ENCODE measurements at places on chromosomes 12 and 14.

DNA sequence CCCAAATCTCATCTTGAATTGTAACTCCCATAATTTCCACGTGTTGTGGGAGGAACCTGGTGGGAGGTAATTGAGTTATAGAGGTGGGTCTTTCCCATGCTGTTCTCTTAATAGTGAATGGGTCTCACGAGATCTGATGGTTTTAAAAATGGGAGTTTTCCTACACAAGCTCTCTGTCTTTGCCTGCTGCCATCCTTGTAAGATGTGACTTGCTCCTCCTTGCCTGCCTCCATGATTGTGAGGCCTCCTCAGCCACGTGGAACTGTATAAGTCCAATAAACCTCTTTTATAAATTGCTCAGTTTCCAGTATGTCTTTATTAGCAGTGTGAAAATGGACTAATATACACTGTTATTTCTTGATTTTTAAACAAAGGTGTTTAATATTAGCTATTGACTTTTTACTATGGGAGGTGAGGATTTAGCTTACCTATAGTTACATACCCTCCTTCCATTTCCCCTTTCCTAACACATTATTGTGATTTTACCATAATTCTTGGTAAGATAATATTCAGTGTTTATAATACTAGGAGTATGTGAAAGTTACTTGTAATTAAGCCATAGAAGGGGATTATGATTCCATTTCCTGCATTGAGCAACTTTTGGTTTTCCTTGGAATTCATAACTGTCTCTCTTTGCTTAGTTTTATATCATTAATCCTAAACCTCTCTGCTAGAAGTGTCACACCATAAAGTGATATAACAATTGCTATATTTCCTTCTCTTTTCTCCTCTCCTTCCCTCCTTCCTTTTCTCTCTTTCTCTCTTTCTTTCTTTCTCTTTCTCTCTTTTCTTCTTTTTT is 151.0 kb upstream of the KRAS start:
- DNase-seq, result peak; percentile 26

DNA sequence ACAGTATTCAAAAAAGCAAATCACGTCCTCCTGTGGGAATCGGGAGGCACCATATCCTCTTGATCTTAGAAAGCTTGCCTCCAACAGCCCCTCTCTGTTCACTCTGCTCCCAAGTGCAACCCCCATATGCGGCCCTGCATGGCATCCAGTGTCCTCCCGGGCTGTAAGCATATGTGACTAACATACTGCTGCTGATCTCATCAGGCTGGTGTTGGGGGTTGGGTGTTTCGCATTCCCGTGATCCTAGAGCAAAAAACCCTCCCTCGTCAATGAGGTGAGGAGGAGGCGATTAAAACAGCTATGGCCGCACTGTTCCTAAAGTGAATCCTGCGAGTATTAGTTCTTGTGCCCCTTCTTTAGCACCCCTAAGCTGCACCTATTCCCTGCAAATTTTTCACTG is 28.1 kb upstream of the PPM1A start:
- DNase-seq, result no peak

DNA sequence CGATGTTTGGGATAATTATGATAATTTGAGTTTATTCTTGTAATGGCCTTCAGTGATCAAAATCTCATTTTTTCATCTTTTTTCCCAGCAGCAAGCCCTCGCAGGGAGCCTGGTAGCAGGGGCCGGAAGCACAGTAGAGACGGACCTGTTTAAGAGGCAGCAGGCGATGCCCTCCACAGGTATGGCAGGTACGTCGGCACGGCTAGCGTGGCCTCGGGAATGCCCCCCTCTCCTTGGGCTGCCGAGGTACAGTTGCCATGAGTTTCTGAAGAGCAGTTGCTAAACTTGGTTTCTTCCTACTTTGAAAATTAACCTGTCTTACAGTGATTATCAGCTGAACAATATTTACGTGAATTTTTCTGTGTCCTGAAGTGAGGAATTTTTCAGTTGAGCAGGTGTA is 29.9 kb downstream of the EP400 start:
- DNase-seq, result no peak

DNA sequence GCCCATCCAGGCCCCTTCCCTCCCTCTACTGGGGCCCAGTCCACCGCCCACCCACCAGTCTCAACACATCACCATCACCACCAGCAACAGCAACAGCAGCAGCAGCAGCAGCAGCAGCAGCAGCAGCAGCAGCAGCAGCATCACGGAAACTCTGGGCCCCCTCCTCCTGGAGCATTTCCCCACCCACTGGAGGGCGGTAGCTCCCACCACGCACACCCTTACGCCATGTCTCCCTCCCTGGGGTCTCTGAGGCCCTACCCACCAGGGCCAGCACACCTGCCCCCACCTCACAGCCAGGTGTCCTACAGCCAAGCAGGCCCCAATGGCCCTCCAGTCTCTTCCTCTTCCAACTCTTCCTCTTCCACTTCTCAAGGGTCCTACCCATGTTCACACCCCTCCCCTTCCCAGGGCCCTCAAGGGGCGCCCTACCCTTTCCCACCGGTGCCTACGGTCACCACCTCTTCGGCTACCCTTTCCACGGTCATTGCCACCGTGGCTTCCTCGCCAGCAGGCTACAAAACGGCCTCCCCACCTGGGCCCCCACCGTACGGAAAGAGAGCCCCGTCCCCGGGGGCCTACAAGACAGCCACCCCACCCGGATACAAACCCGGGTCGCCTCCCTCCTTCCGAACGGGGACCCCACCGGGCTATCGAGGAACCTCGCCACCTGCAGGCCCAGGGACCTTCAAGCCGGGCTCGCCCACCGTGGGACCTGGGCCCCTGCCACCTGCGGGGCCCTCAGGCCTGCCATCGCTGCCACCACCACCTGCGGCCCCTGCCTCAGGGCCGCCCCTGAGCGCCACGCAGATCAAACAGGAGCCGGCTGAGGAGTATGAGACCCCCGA is 6.8 kb upstream of the RNU7-1 start:
- no peak for DNase-seq

- DNase-seq, result peak; percentile 91
Measured at GRCh38 chr14:100022772-100023451, 42.3 kb upstream of the EVL start.

- DNase-seq, result no peak
Measured at GRCh38 chr12:67761566-67761965, 113.0 kb downstream of the DYRK2 start.

- no peak for DNase-seq
Measured at GRCh38 chr14:45641541-45641940, 388.5 kb upstream of the MIS18BP1 start.

DNA sequence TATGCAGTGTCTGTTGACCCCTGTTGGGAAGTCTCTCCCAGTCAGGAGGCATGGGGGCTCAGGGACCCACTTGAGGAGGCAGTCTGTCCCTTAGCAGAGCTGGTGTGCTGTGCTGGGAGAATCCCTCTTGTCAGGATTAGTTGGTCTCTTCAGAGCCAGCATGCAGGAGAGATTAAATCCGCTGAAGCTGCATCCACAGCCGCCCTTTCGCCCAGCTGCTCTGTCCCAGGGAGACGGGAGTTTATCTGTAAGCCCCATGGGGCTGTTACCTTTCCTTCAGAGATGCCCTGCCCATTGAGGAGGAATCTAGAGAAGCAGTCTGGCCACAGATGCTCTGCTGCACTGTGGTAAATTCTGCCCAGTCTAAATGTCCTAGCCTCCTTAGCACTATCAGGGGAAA is 13.1 kb upstream of the KLRC1 start:
- DNase-seq, result no peak

GRCh38 chr12:24773996-24774395 is 174.9 kb downstream of the BCAT1 start:
- DNase-seq, result no peak

- DNase-seq, result no peak
Measured at GRCh38 chr14:99037777-99038430, 234.1 kb downstream of the BCL11B start.

DNA sequence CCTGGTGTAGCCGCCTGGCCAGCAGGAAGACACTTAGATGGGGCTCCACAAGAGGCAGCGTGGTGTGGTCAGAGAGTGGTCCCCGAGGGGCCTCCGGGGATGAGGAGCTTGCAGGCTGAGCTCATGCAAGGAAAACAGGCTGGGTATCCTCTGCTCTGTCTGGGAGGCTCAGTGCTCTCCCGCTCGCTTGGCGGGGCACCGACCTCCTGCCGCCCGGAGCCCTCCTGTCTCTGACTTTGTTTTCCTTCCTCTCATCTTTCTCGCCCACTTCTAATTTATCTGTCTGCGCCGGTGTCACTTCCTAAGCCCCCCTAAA is 31.3 kb upstream of the DLK1 start:
- DNase-seq, result no peak
